ENCODE measurements at places on chromosomes 7 and 10.

DNA sequence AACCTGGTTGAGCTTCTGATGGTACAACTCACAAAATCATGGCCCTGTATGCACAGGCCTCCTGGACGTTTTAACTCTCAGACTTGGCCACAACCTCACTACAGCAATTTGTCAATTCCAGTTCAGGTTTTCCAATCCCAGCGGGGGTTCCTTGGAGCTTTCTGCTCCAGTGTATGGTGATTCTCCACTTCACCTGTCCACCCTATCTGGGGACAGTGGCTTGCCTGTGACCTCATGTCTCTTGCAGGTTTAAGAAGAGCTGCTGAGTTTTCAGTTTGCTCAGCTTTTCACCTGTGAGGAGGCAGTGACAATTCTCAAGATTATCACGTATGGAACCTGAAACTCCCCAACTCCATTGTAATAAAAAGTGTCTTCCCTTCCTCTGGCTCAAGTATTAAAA lies 254.1 kb downstream of the DIP2C start:
- no peak for DNase-seq

DNA sequence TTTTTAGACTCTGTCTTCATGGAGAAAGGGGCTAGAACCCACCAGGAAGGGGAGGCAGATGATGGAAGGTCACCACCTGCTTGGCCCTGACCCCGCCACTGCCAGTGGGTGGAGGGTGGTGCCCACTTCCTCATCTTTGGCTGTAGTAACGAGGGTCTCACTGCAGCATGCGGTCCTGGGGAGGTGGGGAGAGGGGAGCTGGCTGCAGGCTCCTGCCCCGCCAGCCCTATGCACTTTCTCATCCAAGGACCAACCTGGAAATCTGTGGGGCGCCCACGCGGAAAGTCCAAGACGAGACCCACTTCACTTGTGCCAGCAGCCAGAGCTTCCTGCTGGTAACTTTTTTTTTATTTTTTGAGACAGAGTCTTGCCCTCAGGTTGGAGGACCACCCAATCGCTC lies 101.0 kb downstream of the CUX1 start:
- no peak for DNase-seq

- DNase-seq = no peak
Measured at GRCh38 chr7:157573244-157573643, 236.4 kb downstream of the DNAJB6 start.

DNA sequence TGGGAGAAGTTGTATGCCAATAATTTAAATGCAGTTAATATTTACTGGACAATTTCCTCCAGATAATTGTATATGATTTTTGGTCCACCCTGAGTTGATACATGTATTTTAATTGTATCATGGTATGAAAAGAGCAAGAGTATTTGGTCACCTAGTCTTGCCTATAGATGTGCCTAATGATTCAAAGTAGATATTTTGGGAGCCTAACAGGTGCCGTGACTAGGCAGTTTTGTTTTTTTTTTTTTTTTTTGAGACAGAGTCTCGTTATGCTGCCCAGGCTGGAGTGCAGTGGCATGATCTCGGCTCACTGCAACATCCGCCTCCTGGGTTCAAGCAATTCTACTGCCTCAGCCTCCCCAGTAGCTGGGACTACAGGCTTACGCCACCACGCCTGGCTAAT lies 59.3 kb upstream of the ATRNL1 start:
- DNase-seq = no peak

- no peak for DNase-seq
Measured at GRCh38 chr7:14836006-14836405, 66.5 kb downstream of the DGKB start.

- DNase-seq = no peak
Measured at GRCh38 chr10:68053553-68053952, 21.5 kb downstream of the HERC4 start.

GRCh38 chr7:141072548-141073172 lies 1.2 kb upstream of the TMEM178B start:
- DNase-seq = no peak
